Osteocyte (in vitro differentiated cells): ENCODE measurements at places on chromosomes 12 and 14. TPM values are rescaled to one million over a fixed set of nuclear protein-coding genes. Genes with fewer than 3 reads are reported as not detected.
A peak's percentile ranks its signal among the peaks of the same experiment; 100 is the strongest.

DNA sequence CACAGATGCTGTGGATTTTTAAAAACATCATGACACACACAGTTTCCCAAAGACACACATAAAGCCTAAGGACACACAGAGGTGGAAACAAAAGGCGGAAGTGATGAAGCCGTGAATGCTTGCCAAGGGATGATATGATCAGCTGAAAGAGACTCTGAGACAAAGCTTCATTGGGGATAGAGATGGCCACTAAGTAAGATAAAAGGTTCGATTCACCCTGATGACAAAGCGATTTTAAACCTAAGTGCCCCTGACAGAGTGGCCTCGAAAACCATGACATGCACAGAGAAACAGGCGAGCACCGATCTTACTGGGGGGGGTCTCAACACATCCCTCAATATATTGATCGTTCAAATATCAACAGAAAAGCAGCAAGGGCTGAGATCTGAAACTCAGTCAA, 20.3 kb upstream of the EIF5 start:
- no peaks in the 10 kb centered on the region for H3K36me3 ChIP-seq
- DNase-seq = no peak
- no peak overlapping the region for H3K27ac ChIP-seq

- no peaks in the 10 kb centered on the region for H3K36me3 ChIP-seq
- DNase-seq = no peak
- H3K4me1 ChIP-seq = peaks cover 36% of the 10 kb centered on the region
- no peak overlapping the region for H3K4me3 ChIP-seq
Measured at GRCh38 chr12:75756111-75756510, 244.7 kb upstream of the KRR1 start.

- H3K27ac ChIP-seq = no peak overlapping the region
- no peaks in the 10 kb centered on the region for H3K27me3 ChIP-seq
- no peak for DNase-seq
- peaks cover 22% of the 10 kb centered on the region for H3K4me1 ChIP-seq
- no peak overlapping the region for H3K4me3 ChIP-seq
Measured at GRCh38 chr14:65206448-65207096, 104.3 kb upstream of the MAX start.

- DNase-seq = no peak
- H3K36me3 ChIP-seq = no peaks in the 10 kb centered on the region
- no peaks in the 10 kb centered on the region for H3K27me3 ChIP-seq
Measured at GRCh38 chr12:91432089-91432488, 249.5 kb upstream of the DCN start.

DNA sequence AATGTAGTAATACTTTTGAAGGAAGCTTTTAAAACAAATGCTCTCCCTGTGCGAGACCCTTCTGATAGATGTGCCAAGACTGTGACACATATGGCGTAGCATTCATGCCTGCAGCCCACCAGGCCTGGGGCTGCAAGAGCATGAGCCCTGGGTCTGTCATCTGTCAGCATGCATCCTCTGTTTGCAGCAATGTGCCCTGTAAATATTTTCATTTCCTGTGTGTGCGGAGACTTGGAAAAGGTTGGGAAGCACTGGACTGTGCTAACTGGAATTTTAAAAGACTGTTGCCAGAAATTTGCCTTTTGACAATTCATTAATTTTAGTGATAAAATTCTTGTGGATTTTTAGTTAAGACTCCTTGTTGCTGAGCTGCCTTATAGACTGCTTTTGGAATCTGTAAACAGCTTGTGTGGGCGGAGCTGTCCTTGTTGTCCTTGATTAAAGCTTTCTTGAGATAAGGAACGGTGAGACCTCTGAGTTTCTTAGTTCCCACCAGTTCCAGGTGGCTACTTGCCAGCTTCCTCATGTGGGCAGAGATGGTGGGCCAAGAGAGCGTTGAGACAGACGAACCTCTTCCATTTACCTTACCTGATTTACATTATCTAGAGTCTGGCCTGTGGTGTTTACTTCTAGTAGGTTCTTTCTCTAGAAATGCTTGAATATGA, 23.4 kb downstream of the MARK3 start:
- H3K36me3 ChIP-seq = peaks cover 10% of the 10 kb centered on the region
- no peak overlapping the region for H3K4me3 ChIP-seq
- H3K27me3 ChIP-seq = no peaks in the 10 kb centered on the region
- H3K27ac ChIP-seq = peak overlapping the region; percentile 43
- peaks cover 35% of the 10 kb centered on the region for H3K4me1 ChIP-seq
- DNase-seq = no peak

GRCh38 chr12:94988471-94988870, 15.0 kb downstream of the NDUFA12 start:
- no peak for DNase-seq
- peaks cover 13% of the 10 kb centered on the region for H3K36me3 ChIP-seq
- no peak overlapping the region for H3K27ac ChIP-seq
- H3K4me1 ChIP-seq = peaks cover 10% of the 10 kb centered on the region
- no peak overlapping the region for H3K4me3 ChIP-seq

- no peak overlapping the region for H3K4me3 ChIP-seq
- DNase-seq = peak; percentile 93
- peaks cover 25% of the 10 kb centered on the region for H3K4me1 ChIP-seq
- no peaks in the 10 kb centered on the region for H3K36me3 ChIP-seq
- H3K27me3 ChIP-seq = peaks cover 2% of the 10 kb centered on the region
Measured at GRCh38 chr14:99035712-99036610, 236.0 kb downstream of the BCL11B start.

- no peak for DNase-seq
- H3K4me3 ChIP-seq = no peak overlapping the region
- H3K27ac ChIP-seq = no peak overlapping the region
- peaks cover 21% of the 10 kb centered on the region for H3K4me1 ChIP-seq
- H3K36me3 ChIP-seq = peaks cover 3% of the 10 kb centered on the region
- H3K27me3 ChIP-seq = no peaks in the 10 kb centered on the region
Measured at GRCh38 chr12:106049546-106049945, 89.2 kb downstream of the NUAK1 start.

- peaks cover 36% of the 10 kb centered on the region for H3K4me1 ChIP-seq
- peaks cover 9% of the 10 kb centered on the region for H3K36me3 ChIP-seq
- H3K27me3 ChIP-seq = no peaks in the 10 kb centered on the region
- peak overlapping the region; percentile 83 for H3K27ac ChIP-seq
Measured at GRCh38 chr12:124369827-124370378, 75.0 kb downstream of the RFLNA start.

- peak overlapping the region; percentile 23 for H3K27ac ChIP-seq
- H3K4me3 ChIP-seq = no peak overlapping the region
- DNase-seq = no peak
- H3K27me3 ChIP-seq = no peaks in the 10 kb centered on the region
- no peaks in the 10 kb centered on the region for H3K36me3 ChIP-seq
Measured at GRCh38 chr14:69013943-69014782, 35.1 kb upstream of the ACTN1 start.

DNA sequence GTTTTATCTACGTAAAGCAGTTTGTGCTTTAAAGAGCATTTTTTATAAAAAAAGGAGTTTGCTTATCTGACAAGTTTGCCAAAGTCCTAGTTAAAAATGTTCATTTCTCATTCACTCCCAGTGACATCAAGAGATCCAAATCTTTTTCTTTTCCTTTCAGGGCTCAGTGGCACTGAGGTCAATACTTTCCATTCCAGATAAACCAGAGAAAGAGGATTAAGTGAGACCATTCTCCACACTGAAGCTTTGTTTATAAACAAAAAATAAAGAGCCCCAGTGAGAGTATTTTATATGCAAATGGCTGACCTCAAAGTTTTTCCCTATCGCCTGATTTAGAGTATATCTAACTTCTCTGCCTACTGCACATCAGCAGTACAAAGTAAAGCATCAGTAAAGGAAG, 199.8 kb downstream of the ALG10B start:
- DNase-seq = no peak
- no peak overlapping the region for H3K27ac ChIP-seq
- H3K4me3 ChIP-seq = no peak overlapping the region
- H3K27me3 ChIP-seq = no peaks in the 10 kb centered on the region

Gene COCH
- 4.8 and 6.0 TPM in 2 replicates for total RNA-seq

Gene RNASE3
- not detected in 2 replicates for total RNA-seq

Gene HCAR2
- total RNA-seq = not detected in 2 replicates

Gene TEDC1
- 8.4 and 11.0 TPM in 2 replicates for total RNA-seq

Gene NEUROD4
- not detected in 2 replicates for total RNA-seq

Gene CD4
- total RNA-seq = 0.60 and 0.62 TPM in 2 replicates

Gene DLST
- total RNA-seq = 101 and 107 TPM in 2 replicates
